Suppressor macrophage treated with lipopolysaccharide for 4 hours (primary cell): ENCODE measurements at places on chromosomes 7 and 10.

- DNase-seq: no peak
Measured at GRCh38 chr7:131550846-131551245, 5.6 kb downstream of the PODXL start.

GRCh38 chr10:33382216-33382600, 47.7 kb upstream of the NRP1 start:
- DNase-seq: no peak

GRCh38 chr7:40436710-40437109, 301.9 kb downstream of the SUGCT start:
- no peak for DNase-seq

DNA sequence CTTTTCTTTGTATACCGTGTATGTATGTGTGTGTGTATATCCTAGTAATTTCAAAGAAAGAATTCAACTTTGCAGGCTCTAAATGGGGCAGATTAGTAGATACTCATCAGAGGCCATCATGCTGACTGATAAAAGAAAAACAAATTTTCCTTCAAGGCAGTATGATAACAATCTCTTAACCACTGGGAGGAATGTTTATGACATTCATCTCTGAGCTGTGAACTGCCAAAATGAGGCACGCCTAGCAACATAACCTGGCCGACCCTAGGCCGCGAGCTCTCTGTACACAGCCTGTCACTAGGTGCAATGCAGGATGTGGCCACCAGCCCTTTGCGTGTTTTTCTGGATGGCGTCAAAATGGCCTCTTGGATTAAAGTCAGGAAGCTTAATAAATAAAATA, 343.7 kb upstream of the GALNT17 start:
- DNase-seq: no peak

GRCh38 chr10:12480440-12480839, 131.1 kb downstream of the CAMK1D start:
- no peak for DNase-seq
